ENCODE measurements at places on chromosomes 2 and 18. TPM values are rescaled to one million over a fixed set of nuclear protein-coding genes. Genes with fewer than 3 reads are reported as not detected.
A peak's percentile ranks its signal among the peaks of the same experiment; 100 is the strongest.

Gene C2orf80
- not detected for total RNA-seq

Gene BCL11A
- total RNA-seq, result not detected

Gene TEX44
- total RNA-seq, result not detected

Gene DYNAP
- total RNA-seq, result not detected

Gene STPG4
- 0.16 TPM for total RNA-seq

Gene APCDD1
- total RNA-seq, result not detected

Gene FAP
- total RNA-seq, result not detected

Gene GCKR
- total RNA-seq, result not detected

Gene TTN
- total RNA-seq, result 2.8 TPM

- H3K27me3 ChIP-seq, result peaks cover 48% of the 10 kb centered on the region
- H3K36me3 ChIP-seq, result no peaks in the 10 kb centered on the region
- H3K4me3 ChIP-seq, result peak overlapping the region; percentile 84
- no peak overlapping the region for H3K27ac ChIP-seq
- peaks cover 6% of the 10 kb centered on the region for H3K4me1 ChIP-seq
Observed at GRCh38 chr2:95344656-95345055, 47.5 kb downstream of the KCNIP3 start.

GRCh38 chr2:20444101-20444992 lies 2.5 kb upstream of the RHOB start:
- no peak overlapping the region for H3K27ac ChIP-seq
- H3K4me1 ChIP-seq, result peaks cover 9% of the 10 kb centered on the region
- no peak overlapping the region for H3K4me3 ChIP-seq
- H3K36me3 ChIP-seq, result no peaks in the 10 kb centered on the region

DNA sequence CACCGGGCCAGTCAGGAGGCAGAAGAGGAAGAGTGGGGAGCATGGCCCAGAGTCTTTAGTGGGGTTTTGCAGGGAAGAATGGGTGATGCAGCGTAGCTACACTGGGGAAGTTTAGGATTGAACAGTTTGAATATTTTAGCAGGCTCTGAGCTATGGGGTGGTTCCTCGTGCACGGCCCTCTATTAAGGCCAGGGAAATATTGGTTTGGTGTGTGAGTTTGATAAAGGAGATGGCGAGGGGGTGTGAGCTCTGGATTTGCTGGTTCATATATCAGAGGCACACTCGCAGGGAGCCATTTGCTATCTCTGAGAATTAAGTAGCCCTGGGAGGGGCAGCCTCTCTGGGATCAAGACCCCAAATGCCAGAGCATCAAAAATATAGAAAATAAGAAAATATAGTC lies 50.1 kb downstream of the BOLA3 start:
- H3K36me3 ChIP-seq, result peaks cover 31% of the 10 kb centered on the region
- H3K27me3 ChIP-seq, result no peaks in the 10 kb centered on the region
- DNase-seq, result no peak
- H3K4me1 ChIP-seq, result no peaks in the 10 kb centered on the region
- H3K4me3 ChIP-seq, result no peak overlapping the region
- no peak overlapping the region for H3K27ac ChIP-seq

DNA sequence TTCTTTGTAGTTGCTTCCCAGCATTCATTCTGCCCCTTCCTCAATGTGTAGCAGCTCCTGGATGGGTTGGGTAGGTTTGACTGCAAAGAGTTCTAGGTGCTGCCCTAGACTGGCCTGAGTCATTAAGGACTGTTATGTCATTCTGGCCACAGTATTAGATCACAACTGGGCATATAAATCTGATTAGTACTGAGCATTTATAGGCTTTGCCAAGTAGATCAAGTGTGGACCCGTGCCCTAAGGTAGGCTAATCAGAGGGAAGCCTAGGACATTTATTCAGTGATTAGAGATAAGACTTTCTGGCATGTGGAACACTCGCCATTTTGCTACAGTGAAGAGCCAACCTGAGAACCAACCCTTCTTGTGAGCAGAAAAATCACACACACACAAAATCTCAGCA lies 2.7 kb downstream of the KATNAL2 start:
- peaks cover 18% of the 10 kb centered on the region for H3K27me3 ChIP-seq
- H3K4me3 ChIP-seq, result no peak overlapping the region
- H3K4me1 ChIP-seq, result peaks cover 26% of the 10 kb centered on the region
- no peak for DNase-seq
- no peak overlapping the region for H3K27ac ChIP-seq

DNA sequence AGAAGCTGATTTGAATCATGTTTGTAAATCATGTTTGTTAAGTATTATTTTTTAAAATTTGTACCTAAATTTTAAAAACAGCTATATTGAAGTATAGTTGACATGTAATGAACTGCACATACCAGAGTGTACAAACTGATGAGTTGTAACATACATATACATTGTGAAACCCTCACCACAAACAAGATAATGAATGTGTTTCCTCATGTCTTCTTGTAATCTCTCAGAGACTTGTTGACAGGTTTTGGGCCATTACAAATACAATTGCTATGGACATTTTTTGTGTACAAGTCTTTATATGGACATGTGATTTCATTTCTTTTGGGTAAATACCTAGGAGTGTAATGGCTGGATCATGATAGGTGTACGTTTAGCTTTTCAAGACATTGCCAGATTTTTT lies 21.5 kb downstream of the WDR43 start:
- DNase-seq, result no peak
- H3K36me3 ChIP-seq, result peaks cover 60% of the 10 kb centered on the region
- H3K4me3 ChIP-seq, result no peak overlapping the region
- no peaks in the 10 kb centered on the region for H3K27me3 ChIP-seq
- H3K27ac ChIP-seq, result peak overlapping the region; percentile 12

- no peak overlapping the region for H3K27ac ChIP-seq
- H3K27me3 ChIP-seq, result peaks cover 14% of the 10 kb centered on the region
- H3K4me1 ChIP-seq, result no peaks in the 10 kb centered on the region
- H3K36me3 ChIP-seq, result no peaks in the 10 kb centered on the region
- no peak overlapping the region for H3K4me3 ChIP-seq
Observed at GRCh38 chr18:24248359-24248758, 109.5 kb downstream of the CABYR start.

DNA sequence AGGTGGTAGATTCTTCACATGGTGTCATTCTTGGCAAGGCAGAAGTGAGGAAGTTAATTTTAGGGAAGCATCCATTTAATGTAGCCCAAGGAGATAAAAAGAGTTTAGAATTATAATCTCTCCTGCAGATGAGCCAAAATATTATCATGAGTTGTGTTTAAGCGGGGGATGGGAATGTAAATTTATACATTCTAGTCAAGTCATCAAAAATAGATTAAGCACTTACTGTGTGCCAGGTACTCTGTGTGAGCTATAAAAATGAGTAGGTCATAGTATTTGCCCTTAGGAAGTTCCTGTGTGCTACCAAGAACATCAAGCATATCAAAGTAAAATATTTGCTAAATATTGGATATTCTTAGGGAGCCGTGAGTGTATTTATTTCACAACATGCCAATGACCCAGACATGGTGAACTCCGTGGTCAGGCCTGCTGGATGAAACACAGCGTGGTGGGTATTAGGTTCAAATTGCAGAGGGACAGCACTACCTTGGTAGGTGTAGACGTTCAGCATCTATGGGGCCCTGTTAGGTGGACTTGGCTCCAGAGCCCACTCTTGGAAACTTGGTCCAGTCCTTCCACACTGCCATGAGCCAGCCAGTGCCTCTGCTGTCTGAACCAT lies 37.4 kb downstream of the MEIS1 start:
- no peaks in the 10 kb centered on the region for H3K27me3 ChIP-seq
- no peak overlapping the region for H3K4me3 ChIP-seq
- no peak for DNase-seq
- no peaks in the 10 kb centered on the region for H3K36me3 ChIP-seq
- H3K4me1 ChIP-seq, result no peaks in the 10 kb centered on the region

GRCh38 chr2:40256649-40257048 lies 195.2 kb downstream of the SLC8A1 start:
- peaks cover 2% of the 10 kb centered on the region for H3K4me1 ChIP-seq
- no peaks in the 10 kb centered on the region for H3K36me3 ChIP-seq
- H3K4me3 ChIP-seq, result no peak overlapping the region
- no peak overlapping the region for H3K27ac ChIP-seq

DNA sequence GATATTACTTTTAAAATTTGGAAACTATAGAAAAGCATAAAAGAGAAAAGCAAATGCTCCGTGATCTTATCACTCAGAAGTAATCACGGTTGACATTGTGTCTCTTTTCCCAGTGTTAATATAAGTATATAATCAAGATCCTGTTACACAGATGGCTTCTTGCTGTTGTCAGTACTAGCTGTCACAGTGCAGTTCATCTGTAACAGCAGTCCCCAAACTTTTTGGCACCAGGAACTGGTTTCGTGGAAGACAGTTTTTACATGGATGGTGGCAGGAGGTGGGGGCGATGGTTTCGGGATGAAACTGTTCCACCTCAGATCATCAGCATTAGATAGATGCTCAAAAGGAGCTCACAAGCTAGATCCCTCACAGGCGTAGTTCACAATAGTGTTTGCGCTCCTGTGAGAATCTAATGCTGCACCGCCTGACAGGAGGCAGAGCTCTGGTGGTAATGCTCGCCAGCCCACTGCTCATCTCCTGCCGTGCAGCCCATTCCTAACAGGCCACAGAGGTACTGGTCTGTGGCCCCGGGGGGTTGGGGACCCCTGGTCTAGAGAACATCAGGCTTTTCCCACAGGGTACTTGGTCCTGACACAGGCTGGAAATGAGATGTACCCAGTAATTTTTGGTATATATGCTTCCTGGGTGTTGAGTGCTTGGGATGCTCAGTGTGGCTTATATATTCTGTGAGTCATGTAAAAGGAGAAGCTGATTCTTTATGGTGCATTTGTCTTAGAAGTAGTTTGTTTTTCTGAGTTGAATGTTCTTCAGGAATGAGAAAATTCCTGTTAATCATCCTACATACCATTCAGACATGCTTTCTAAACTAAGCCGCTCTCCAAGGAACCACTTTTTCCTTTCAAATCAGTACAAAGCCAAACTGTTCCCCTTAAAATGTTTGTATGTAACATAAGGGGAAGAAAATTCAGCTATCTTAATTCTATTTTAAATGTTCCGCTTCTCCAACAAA lies 121.8 kb downstream of the NCK2 start:
- no peaks in the 10 kb centered on the region for H3K27me3 ChIP-seq
- H3K4me1 ChIP-seq, result peaks cover 53% of the 10 kb centered on the region
- peaks cover 36% of the 10 kb centered on the region for H3K36me3 ChIP-seq
- no peak overlapping the region for H3K4me3 ChIP-seq

DNA sequence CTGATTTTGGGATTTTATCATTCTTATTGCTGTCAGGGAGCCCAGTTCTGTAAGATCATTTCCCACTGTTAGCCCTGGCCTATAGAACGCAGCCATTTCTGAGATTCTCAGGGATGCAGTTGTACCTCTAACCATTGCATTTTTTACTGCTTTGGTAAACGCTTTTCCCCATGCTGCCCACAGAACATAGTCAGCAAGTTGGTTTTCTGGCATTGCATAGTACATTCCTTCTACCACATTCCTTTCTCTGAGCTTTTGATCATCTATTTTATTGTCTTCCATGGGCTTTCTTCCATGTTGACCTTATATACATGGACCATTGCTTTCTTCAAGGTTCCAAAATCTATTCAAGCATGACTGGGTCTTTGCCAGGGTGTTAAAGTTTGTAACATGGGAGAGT lies 86.8 kb upstream of the ST6GAL2 start:
- H3K4me3 ChIP-seq, result no peak overlapping the region
- H3K27ac ChIP-seq, result no peak overlapping the region
- H3K36me3 ChIP-seq, result no peaks in the 10 kb centered on the region
- H3K4me1 ChIP-seq, result no peaks in the 10 kb centered on the region
- peak; percentile 16 for DNase-seq

DNA sequence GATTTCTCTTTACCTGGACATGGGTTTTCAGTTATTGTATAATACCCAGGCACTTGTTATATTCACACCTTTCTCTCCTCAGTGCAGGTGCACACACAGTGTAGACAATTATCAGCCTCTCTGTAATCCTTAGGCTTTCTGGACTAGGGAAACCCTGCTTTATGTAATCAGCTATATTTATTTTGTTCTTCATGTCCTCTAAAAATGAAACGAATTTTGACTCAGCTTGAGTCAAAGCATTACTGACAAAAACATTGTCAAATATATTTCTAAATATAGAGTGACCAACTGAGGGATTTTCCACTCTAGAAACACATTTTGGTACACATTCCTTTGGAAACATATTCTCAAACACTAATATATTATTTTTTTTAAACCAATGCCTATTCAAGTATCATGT lies 144.8 kb upstream of the GULP1 start:
- H3K4me1 ChIP-seq, result no peaks in the 10 kb centered on the region
- H3K36me3 ChIP-seq, result no peaks in the 10 kb centered on the region
- no peak overlapping the region for H3K4me3 ChIP-seq
- H3K27me3 ChIP-seq, result no peaks in the 10 kb centered on the region
- DNase-seq, result no peak
- no peak overlapping the region for H3K27ac ChIP-seq

DNA sequence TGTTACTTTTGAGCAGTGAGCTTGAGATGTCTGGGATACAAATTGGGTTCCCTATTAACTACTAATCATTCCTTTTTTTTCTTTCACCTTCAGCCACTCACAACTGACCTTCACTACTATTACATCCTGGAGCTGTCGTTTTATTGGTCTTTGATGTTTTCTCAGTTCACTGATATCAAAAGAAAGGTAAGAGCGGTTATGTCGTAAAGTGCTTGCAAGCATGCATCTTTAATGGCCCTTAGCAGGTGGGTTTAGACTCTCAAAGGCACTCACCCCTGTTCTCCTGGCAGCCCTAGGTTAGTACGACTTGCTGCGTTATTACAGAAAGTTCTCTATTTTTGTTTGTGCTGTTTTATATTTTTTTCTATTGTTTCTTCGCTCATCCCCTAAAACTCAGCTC lies 107.6 kb upstream of the NOSTRIN start:
- DNase-seq, result no peak
- H3K27me3 ChIP-seq, result no peaks in the 10 kb centered on the region
- H3K27ac ChIP-seq, result no peak overlapping the region
- no peak overlapping the region for H3K4me3 ChIP-seq
- H3K36me3 ChIP-seq, result peaks cover 24% of the 10 kb centered on the region

DNA sequence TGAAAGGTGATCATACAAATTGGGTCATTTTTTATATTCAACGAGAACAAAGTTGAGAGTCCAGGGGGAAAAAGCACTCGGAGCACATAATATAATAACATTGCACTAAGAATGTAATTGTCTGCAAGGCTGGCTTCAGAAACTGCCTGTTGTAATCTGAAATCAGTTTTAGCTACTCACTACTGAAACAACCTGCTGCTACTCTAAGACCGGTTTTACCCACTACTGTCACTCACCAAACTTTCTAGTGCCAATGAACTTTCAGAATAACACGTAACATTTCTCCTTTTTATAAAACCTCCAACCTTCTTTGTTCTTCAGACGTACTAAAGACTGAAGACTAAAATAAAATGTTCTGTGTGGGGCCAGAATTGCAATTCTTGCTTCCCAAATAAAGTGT lies 11.5 kb upstream of the CYB5A start:
- peaks cover 59% of the 10 kb centered on the region for H3K27me3 ChIP-seq
- no peaks in the 10 kb centered on the region for H3K36me3 ChIP-seq
- no peak overlapping the region for H3K27ac ChIP-seq
- no peaks in the 10 kb centered on the region for H3K4me1 ChIP-seq
- H3K4me3 ChIP-seq, result no peak overlapping the region

- H3K4me1 ChIP-seq, result peaks cover 24% of the 10 kb centered on the region
- H3K27ac ChIP-seq, result no peak overlapping the region
- no peaks in the 10 kb centered on the region for H3K36me3 ChIP-seq
- no peak overlapping the region for H3K4me3 ChIP-seq
- H3K27me3 ChIP-seq, result peaks cover 7% of the 10 kb centered on the region
Observed at GRCh38 chr2:23454501-23455120, 69.6 kb downstream of the KLHL29 start.

GRCh38 chr2:48406116-48406515 lies 123.8 kb upstream of the STON1 start:
- H3K4me3 ChIP-seq, result no peak overlapping the region
- H3K27ac ChIP-seq, result no peak overlapping the region
- peaks cover 1% of the 10 kb centered on the region for H3K36me3 ChIP-seq
- peak; percentile 75 for DNase-seq
- no peaks in the 10 kb centered on the region for H3K27me3 ChIP-seq

Measured in activated CD4-positive, alpha-beta T cell treated with anti-CD3 and anti-CD28 coated beads, Interleukin-2, amount 10 ng/mL, durations not matched to agents 24 days and 14 days (primary cell).